ENCODE measurements at places on chromosomes 5 and 9. TPM values are rescaled to one million over a fixed set of nuclear protein-coding genes. Genes with fewer than 3 reads are reported as not detected.

Gene ANKRD33B
- total RNA-seq, result 8.1 TPM

DNA sequence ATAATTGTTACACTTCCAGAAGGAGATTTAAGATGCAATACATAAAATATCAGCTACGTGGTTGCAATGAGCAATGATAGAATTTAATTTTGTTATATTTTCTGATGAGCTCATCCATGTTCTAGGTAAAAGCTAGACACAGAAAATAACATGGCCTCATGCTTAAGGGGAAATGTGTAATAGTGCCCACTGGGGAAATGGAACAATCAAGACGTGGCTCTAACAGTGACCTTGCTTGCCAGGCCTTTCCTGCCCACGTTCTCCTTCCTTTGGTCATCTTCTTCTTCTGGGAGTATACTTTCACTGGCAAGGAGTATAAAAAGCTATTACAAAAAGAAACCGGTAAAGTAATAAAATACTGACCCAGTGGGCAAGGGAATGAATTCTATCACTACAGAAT, 116.2 kb upstream of the TMEM161B start:
- DNase-seq, result no peak

GRCh38 chr5:149127394-149127955, 13.8 kb upstream of the ABLIM3 start:
- DNase-seq, result no peak

- DNase-seq, result no peak
Observed at GRCh38 chr9:134913713-134914500, 3.8 kb downstream of the FCN1 start.

GRCh38 chr9:2424619-2425033, 197.0 kb upstream of the VLDLR start:
- DNase-seq, result no peak
